ENCODE measurements at places on chromosomes 1 and 21. TPM values are rescaled to one million over a fixed set of nuclear protein-coding genes. Genes with fewer than 3 reads are reported as not detected.

DNA sequence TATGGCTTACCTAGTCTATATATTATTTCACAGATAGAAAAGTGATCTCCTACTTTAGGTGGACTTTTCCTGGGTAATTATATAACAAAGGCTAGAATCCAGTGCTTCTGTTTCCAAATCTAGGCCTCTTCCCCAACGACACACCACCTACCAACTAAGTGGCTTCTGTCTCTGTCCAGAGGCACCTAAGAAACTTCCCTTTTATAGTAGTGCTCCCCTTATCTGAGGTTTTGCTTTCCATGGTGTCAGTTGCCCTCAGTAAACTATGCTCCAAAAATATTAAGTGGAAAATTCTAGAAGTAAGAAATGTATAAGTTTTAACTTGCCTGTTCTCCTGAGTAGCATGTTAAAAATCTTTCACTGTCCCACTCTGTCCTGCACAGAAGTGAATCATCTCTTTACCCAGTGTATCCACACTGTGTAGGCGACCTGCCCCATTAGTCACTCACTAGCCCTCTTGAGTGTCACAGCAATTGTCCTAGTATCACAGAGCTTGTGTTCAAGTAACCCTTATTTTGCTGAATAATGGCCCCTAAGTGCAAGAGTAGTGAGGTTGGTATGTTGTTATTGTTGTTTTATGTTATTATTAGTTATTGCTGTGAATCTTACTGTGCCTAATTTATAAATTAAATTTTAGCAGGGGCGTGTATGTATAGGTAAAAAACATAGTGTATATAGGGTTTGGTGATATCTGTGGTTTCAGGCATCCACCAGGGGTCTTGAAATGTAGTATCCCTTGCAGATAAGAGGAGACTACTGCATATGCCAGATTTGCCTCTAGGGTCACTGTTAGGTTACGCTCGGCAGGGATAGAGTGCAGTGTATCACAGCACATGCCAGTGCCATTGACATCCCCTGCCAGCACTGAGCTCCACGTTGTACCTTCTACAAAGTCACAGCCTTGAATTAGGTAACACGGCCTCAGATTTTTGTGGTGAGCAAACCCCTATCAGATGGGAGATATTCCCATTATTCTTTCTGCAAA lies 14.7 kb upstream of the CD53 start:
- no peak for DNase-seq

DNA sequence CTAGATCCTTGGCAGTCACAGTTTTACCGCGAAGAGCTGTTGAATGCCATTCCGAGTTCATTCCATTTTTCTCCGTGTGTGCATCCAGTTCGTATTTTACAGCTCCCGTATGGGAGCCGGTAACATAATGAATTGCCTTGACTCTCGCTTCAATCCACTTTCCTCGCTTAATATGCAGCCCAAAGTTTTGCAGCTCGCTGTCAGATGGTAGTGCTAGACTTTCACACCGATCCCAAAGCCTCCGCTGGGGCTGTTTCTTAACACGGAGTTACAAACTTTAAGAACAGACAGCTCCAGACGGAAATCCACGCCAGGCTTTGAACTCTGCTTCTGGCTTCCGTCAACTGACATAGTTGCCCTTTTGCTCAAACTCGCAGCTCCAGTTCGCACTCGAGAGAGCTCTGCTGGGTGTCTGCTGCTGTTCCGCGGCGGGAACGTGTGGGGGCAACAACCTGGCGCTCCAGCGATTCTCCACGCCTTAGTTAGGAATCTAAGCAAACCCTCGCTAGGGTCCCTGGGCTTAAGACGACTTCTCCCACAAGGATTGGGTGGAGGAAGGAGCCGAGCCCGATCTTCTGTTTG lies 3.5 kb upstream of the ARID1A start:
- DNase-seq, result peak; percentile 92

ALX3 gene
- 10.0 TPM for total RNA-seq

SLC45A1 gene
- 1.7 TPM for total RNA-seq

GRCh38 chr1:167330601-167331293 lies 110.1 kb downstream of the POU2F1 start:
- DNase-seq, result no peak

DNA sequence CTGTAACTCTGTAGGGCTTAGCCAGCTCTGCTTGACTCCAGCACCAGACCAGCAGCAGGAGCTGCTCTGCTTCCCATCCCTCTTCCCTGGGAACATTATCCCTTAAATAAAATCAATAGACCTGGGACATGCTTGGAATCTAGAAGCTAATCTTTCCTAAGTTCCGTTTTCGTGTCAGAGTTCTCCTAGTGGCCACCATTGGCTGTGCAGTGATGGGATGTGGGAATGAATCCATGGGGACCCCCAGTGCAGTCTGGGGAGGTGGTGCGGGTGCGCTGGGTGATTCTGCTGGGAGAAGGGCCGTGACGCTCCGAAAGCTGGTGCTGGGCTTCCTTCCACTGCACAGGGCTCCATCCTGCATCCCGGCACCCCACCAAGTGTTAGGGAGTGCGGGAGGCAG lies 202.7 kb downstream of the CAMTA1 start:
- DNase-seq, result no peak

GRCh38 chr1:85707267-85707989 lies 805 bp downstream of the ZNHIT6 start:
- no peak for DNase-seq

DNA sequence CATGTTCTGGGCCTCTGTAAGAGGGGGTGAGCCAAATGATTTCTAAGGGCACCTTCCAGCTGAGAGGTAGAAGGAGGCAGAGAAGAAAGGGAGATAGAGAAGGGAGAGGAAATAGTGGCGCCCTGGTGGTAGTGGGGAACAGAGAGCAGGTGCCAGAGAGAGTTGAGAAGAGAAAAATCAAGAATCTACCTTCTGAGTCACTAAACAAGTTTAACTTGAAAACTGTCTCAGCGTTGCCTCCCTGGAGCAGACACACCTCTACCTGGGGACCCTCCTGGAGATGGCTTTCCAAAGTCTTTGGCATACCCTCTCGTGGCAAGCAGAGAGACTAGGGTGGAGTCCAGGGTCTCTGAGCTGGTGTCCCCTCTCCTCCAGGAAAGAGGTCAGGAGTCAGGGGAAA lies 1.1 kb upstream of the SLC45A3 start:
- DNase-seq, result no peak

DNA sequence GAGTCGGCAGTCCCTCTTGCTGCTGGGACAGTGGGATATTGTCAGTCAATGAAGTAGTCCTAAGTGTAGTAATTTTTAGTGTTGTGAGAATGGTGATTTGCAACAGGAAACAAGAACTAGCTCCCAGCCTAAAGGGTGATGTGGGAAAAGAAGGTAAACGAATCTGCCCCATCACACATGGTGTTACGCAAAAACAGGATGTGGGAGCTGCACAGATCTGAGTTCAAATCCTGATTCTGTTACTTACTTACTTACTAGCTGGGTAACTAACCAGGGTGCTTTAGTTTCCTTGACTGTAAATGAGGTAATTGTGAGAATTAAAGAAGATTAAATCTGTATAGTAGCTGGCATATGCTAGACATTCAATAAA lies 22.3 kb downstream of the NAV1 start:
- DNase-seq, result no peak

TRIM17 gene
- 0.36 TPM for total RNA-seq

LCE1F gene
- total RNA-seq, result not detected

DNA sequence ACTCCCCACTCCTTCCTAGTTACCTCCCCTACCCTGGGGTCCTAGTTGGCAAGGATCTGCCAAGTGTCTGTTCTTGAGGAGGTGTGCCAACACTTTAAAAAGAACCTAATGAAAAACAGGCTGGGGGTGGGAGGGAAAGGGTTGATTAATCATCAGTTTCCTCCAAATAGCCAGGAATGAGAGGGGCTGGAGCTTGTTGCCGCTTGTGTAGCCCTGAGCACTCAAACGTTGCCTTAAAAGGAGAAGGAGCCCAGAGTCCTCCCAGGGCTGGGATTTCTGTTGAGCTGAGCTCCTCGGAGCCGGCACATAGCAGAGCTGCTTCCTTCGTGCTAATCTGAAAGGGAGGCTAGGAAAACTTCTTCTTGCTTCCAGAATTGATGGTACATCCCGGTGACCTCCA lies 15.9 kb downstream of the SHISA4 start:
- peak; percentile 67 for DNase-seq

DNA sequence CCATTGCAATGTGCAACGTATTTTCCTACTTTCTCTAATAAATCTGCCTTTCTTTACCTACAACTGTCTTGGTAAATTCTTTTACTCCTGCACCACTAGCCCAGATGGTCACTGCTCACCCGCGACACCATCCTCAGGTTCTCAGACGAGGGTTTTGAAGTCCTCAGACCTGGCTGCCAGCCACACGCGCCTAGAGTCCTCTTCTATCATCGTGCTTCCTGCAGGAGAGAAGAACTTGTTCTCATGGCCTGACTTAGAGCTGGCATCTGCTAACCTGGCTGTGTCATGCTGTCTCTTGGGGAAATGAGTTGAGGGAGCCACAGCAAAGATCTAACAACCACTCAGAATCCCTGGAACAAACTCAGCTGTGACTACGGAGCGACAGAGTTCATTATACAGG lies 30.3 kb upstream of the PGBD5 start:
- no peak for DNase-seq

DNA sequence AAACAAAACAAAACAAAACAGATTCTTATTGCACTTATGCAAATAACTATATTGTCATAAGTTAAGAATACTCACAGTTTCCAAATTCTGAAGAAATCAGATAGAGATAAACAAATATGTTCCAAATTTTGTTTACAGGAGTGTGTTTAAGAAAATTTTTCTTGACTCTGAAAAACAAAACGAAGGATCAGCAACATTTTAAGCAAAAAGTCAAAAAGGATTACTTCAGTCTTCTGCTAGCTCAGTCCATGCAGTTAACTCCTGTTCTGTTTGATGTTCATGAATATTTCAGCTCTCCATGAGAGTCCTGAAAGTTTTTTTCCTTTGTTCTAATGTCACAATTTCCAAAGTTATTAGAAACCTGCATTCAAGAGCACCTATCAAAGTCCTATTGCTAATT lies 33.2 kb upstream of the KLF18 start:
- no peak for DNase-seq

DNA sequence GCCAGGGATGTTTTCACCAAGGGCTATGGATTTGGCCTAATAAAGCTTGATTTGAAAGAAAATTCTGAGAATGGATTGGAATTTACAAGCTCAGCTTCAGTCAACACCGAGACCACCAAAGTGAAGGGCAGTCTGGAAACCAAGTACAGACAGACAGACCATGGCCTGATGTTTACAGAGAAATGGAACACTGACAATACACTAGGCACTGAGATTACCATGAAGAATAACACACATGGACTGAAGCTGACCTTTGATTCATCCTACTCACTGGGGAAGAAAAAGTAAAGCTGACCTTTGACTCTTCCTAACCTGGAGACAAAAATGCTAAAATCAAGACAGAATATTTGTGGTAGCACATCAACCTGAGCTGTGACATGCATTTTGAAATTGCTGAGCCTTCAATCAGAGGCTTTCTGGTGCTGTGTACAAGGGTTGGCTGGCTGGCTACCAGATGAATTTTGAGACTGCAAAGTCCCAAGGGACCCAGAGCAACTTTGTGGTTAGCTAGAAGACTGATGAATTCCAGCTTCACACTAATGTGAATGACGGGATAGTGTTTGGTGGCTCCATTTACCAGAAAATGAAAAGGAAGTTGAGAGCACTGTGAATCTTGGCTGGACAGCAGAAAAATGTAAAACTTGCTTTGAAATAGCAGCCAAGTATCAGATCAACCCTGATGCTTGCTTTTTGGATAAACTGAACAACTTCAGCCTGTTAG lies 190.4 kb upstream of the KCTD3 start:
- no peak for DNase-seq

RGSL1 gene
- total RNA-seq, result not detected

- DNase-seq, result no peak
Observed at GRCh38 chr1:52752484-52752826, 26.2 kb downstream of the ZYG11B start.

DNA sequence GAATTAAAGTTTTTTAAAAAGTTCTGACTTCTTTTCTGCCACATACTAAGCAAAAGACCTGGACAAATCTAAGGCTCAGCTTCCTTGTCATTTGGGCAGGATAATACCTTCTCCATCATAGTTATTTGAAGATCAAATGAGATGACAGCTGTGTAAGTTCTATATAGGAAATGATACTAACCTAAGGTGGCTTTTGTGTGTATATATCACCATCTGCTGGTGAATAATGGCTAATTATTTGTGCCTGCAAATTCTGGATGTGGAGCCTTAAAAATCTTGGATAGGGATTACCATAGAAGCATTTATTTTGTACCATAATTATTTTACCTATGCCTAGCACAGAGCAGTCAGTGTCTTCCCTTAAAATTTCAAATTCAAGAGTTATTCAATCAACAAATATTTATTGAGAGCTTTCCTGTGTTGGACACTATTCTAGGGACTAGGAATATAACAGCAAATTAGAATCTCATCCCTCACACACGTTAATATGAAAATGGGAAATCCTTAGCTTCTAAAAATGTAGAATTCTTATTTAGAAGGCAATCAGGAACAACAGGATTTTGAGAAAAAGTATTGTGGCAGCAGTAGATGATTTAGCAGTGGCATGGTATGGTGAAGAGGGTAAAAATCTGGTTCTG lies 89.8 kb downstream of the TMEM200B start:
- peak; percentile 38 for DNase-seq

- peak; percentile 2 for DNase-seq
Observed at GRCh38 chr1:234065794-234066447, 161.4 kb downstream of the SLC35F3 start.

DNA sequence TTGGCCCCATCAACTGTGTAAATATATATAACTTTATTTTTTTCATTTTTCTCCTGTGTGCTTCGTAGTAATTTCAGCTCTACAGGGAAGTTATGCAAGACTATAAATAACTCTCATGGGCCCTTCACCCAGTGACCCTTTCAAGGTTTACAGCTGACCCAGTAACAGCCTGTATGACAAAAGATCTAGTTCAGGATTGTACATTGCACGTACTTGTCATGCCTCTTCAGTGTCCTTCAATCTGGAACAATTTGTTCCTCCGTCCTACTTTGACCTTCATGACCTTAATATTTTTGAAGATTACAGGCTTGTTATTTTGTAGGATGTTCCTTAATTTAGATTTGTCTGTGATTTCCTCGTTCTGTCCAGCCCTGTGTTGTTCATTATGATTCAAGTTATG lies 40.5 kb downstream of the BRINP2 start:
- no peak for DNase-seq

- peak; percentile 53 for DNase-seq
Observed at GRCh38 chr1:91864017-91864700, 21.8 kb downstream of the TGFBR3 start.

DNA sequence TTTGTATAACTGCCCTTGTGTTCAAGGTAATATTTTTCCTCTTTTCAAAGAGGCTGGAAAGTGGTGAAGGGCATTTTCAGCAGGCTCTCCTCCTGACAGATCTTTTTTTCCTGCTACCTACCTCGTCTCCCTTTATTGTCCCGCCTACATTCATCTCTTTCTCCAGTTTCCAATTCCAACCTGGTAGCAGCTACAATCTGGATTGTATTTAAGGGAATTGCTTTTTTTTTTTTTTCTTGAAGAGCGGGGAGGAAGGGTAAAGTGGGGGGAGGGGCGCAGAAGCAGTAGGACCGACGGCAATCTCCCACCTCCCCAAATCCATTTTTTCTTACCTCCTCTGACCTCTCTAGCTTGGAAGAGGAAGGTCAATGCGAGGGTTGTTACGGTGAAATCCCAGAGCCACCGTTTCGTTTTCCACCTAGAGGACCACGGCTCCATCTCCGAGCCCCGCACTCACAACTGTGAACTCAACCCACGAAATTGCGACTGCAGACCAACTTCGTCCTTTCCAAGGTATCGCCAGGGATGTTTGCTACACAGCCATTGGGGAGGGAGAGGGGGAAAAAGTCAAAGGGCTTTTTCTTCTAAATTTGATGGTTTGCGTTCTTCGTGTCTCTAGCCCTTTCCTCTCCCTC lies 464 bp downstream of the COL11A1 start:
- peak; percentile 18 for DNase-seq

- DNase-seq, result no peak
Observed at GRCh38 chr1:145994391-145995120, 1.8 kb downstream of the TXNIP start.

Data from HFFc6 (cell line).